ENCODE measurements at places on chromosomes 16 and 17. TPM values are rescaled to one million over a fixed set of nuclear protein-coding genes. Genes with fewer than 3 reads are reported as not detected.

RGS9 gene
- total RNA-seq = 7.5 TPM

CDH1 gene
- total RNA-seq = 17.2 TPM

DNA sequence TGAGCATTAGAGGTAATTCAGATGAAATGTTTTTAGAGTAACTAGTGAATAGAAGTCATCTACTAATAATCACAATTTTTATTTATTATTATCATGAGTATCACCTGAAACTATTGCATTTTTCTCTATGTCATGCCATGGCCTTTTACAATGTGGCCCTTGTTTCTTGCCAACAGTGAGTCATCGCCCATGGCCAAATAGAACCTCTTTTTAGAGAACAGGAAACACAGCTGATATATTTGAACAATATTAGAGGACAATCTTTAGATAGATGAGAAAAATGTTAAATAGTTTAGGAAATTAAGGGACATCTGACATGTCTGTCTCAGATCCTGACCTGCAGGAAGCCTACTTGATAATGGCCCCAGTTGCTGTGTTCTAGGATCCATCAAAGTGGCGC lies 1584.4 kb upstream of the GOT2 start:
- no peak for DNase-seq

ITGB4 gene
- 205 TPM for total RNA-seq

- DNase-seq = no peak
Observed at GRCh38 chr17:77287432-77288068, 146.8 kb downstream of the SEC14L1 start.

- DNase-seq = no peak
Observed at GRCh38 chr17:22503322-22503899, 811.1 kb downstream of the KCNJ18 start.

GRCh38 chr17:8146381-8147140 lies 5.6 kb downstream of the PER1 start:
- no peak for DNase-seq

DNA sequence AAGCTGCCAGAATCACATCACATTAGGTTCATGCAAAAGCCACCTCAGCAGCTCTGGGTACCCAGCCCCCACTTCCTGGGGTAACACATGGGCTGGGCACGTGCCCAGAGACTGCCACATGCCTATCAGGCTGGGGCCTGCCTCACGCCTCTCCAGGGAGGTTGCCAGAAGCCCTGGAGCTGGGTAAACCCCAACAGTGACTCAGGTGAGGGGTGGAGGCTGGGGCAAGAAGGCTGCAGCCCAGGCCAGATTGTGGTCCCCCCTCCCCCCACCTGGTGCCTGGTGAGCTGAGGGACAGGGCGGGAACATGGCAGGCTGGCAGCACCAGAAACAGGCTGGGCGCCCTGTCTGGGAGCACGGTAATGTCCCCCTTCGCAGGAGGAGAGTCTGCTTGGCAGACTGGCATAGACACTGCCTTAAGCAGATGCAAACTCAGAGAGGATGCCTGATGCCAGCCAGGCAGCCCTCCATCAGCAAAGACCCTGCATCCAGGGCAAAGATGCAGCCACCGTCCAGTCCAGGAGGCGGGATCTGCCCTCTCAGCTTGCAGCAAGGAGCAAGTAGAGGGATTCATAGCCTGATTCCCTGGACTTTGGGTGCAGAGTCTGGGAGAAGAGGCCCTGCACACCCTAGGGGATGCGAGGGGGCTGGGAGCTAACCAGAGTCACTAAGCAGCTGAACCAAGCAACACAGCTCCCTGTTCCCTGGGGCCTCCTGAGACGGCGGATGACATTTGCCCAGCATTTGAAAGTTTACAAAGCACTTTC lies 28.8 kb downstream of the NGFR start:
- peak; percentile 67 for DNase-seq

DNA sequence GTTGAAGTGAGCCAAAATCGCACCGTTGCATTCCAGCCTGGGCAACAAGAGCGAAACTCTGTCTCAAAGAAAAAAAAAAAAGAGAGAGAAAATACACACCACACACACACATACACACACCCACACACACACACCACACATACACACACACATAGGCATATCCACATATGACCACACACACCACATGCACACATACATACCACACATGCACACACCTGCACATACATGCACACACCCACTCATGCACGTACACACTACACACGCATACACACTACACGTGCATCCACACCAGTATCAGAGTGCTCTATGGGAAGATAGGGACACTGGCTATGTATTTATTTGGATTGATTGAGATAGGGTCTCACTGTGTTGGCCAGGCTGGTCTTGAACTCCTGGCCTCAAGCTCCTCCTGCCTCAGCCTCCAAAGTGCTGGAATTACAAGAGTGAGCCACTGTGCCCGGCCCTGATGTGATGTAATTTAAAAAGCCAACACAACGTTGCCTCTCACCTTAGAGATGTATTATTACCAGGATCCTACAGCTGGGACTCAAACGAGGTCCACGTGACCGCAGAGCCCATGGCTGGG lies 17.8 kb upstream of the GINS2 start:
- no peak for DNase-seq

TBC1D3 gene
- total RNA-seq = not detected

GRCh38 chr16:71532366-71532765 lies 6.1 kb downstream of the CHST4 start:
- no peak for DNase-seq

GRCh38 chr17:30344283-30345088 lies 10.6 kb upstream of the TMIGD1 start:
- no peak for DNase-seq

DNA sequence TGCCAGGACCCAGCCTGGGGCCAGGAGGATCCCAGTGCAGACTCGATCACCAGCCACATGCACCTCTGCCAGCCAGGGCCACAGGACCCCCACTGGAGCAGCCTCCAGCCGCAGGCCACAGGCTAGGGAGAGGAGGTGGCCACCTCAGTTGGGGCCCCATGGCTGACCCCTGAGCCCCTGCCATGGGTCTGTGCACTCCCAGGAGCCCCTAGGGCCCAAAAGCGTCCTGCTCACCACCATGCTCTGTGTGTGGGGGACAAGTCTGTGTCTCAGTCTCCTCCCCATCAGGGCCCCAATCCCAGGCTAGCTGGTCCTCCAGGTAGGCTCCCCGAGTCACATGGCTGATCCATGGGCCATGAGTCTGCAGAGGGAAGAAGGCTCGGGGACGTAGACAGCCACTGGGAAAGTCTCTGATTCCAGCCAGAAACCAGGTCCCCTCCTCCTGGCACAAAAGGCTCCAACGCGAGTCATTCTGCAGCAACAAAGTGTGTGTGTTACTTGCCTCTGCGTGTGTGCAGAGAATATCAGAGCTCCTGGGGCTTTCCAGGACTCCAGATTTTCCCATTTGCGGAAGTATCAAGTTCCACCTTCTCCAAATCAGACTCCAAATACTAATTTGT lies 6.1 kb upstream of the PRSS8 start:
- peak; percentile 87 for DNase-seq

DNA sequence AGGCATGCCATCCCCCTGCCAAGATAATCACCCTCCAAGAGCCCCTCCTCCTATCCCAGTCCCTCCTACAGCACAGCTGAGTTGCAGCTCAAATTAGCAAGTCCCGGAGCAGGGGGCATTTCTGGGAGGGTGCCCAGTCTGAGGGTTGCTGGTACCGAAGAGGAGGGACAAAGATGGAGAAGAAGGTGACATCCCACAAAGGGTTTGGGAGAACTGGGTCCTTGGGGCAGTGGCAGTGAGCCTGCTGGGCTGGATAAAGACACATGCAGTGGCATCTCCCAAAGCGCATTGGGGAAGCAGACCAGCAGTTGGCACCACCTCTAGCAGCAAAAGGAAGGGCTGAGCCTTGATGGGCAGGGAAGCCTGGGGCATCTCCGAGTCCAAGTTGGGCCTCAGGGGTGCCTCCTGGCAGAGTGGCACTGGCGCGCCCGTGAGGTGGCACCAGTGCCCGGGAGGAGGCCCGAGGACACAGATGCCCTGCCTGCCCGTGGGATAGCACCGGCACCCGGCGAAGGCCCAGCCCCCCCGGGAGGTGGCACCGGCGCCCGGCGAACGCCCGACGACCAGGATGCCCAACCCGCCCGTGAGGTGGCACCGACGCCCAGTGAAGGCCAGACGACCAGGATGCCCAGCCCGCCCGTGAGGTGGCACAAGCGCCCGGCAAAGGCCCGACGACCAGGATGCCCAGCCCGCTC lies 622 bp downstream of the TOM1L2 start:
- DNase-seq = peak; percentile 93

DNA sequence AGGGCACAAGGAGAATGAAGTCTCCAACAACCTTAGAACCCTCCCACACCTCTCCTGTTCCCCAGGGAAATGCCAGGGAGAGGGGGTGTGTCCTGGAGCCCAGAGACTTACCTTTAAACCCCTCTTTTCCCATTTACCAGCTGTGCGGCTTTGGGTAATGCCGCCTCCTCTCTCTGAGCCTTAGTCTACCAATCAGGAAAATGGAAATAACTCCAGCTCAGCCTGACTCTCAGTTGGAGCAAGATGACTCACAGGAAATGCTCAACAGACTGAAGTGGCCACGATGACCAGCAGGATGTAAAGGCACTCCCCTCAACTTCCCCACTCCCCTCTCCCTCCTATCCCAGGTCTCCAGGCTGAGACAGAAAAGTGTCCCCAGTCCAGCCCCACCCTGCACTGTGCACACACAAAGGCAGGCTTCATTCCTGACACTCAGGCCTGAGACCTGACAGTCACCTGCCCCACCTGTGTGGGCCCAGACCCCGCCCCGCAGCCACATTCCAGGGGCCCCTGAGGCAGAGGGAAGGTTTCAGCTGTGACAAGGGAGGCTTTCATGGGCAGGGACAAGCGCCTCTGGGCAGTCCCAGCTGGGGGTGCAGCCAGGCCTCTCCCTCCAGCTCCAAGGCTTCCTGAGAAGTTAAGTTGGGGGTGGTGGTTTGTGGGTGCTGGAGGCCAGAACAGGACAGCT lies 3.0 kb upstream of the KRT15 start:
- no peak for DNase-seq

DNA sequence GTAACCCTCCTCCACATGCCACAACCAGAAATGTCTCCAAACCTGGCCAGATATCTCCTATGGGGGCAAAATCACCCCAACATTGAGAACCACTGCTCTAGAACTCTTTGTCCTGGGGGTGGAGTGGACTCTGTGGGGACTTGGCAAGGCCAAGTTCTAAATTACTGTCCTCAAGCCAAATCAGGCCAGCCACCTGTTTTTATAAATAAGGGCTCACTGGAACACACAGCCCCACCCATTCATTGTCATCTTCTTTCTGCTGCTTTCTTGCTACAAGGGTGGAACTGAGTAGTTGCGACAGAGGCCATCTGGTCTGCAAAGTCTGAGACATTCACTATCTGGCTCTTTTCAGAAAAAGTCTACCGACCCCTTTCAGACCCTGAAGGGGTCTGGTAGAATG lies 26.8 kb upstream of the TMEM220 start:
- no peak for DNase-seq

DNA sequence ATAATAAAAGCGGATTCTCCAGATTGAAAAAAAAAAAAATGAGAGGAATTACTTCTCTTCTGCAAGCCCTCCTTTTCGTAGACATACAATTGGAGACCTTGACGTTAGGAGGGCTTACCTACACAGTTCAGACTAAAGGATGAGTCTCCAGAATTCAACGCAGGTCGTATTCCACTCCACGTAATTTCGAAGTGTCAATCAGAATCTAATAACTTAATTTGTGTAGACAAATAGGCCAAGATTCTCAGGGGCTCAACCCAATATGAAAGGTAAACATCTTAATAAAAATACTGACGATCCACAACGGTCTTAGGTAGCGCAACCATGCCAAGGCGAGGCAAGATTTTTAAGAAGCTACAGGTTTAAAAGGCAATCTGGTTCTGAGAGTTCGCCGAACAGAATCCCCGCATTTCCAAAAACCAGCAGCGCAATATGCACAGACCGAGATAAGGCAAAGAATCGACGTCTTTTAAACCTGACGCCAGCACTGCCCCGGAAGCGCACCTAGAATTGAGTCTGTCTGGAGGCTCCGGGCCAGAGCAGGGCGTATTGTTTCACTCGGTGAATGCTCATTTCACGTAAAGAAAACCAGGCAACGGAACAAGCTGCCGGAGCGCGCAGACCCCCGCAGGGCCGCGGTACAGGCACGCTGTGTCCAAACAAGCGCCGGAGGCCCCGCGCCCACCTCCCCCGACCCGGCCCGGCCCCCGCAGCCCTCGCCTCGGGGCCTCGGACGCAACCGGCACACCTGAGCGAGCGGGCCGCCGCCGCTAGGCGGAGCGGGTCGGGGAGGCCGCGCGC lies 623 bp downstream of the MBTPS1 start:
- no peak for DNase-seq

PRCD gene
- 9.2 TPM for total RNA-seq

- no peak for DNase-seq
Observed at GRCh38 chr17:66777689-66778225, 57.2 kb upstream of the CACNG5 start.

TVP23C gene
- 60.5 TPM for total RNA-seq

- no peak for DNase-seq
Observed at GRCh38 chr17:81863833-81864768, 3.8 kb upstream of the P4HB start.

DNA sequence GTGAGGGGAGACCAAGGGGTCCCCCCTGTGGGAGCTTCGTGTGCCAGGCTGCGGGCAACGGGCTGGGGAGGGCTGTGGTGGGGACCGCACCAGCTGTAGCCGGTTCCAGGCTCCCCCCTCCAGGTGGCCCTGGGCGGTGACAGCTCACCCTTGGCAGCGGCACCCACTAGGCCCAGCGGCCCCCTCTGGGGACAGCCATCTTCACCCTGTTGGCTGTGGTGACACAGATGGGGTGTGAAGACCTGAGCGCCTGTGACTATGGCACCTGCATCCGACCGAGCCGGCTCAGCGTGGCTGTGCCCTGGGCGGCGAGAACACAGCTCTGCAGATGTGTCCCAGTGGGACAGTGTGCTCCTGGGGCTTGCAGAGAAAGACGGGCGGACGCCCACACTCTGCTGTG lies 1.1 kb upstream of the C1QTNF8 start:
- no peak for DNase-seq

DNA sequence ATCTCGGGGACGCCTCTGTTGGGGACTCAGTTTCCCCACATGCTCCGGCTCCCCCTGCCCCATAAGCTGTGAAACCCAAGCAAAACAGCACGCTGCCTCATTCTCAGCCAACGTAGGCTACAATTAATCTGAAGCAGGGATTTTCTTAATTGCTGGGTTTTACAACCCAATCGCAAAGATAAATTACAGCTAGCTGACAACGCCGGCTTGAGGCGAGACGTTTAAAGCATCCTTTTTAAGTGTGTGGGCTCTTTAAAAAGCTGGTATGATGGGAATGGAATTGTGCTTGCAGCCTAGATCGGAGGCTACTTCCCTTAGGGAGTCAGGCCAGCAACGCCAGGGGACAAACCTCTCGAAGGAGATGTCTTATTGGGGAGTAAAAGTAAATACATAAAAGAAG lies 185.3 kb downstream of the ZNF423 start:
- DNase-seq = no peak

TBX2 gene
- 27.1 TPM for total RNA-seq

Data from spleen (tissue), 13 donors.